ENCODE measurements at places on chromosomes 16 and 17. TPM values are rescaled to one million over a fixed set of nuclear protein-coding genes. Genes with fewer than 3 reads are reported as not detected.

Gene MYH11
- total RNA-seq, result 2.0 TPM

Gene CDRT15L2
- total RNA-seq, result not detected

- no peak overlapping the region for H3K27ac ChIP-seq
- no peaks in the 10 kb centered on the region for H3K36me3 ChIP-seq
- no peak overlapping the region for H3K4me3 ChIP-seq
- H3K4me1 ChIP-seq, result no peaks in the 10 kb centered on the region
- no peaks in the 10 kb centered on the region for H3K27me3 ChIP-seq
Observed at GRCh38 chr17:38617074-38617860, 11.5 kb upstream of the SRCIN1 start.

- H3K27me3 ChIP-seq, result no peaks in the 10 kb centered on the region
- DNase-seq, result no peak
- no peaks in the 10 kb centered on the region for H3K36me3 ChIP-seq
- peaks cover 5% of the 10 kb centered on the region for H3K4me1 ChIP-seq
- H3K27ac ChIP-seq, result no peak overlapping the region
- H3K4me3 ChIP-seq, result no peak overlapping the region
Observed at GRCh38 chr17:19306160-19307111, 56.1 kb downstream of the B9D1 start.

- no peaks in the 10 kb centered on the region for H3K27me3 ChIP-seq
Observed at GRCh38 chr17:7063518-7064094, 16.4 kb downstream of the CLEC10A start.

Measured in cardiac muscle cell (in vitro differentiated cells and primary cell).